ENCODE measurements at places on chromosomes 12 and 14.

DNA sequence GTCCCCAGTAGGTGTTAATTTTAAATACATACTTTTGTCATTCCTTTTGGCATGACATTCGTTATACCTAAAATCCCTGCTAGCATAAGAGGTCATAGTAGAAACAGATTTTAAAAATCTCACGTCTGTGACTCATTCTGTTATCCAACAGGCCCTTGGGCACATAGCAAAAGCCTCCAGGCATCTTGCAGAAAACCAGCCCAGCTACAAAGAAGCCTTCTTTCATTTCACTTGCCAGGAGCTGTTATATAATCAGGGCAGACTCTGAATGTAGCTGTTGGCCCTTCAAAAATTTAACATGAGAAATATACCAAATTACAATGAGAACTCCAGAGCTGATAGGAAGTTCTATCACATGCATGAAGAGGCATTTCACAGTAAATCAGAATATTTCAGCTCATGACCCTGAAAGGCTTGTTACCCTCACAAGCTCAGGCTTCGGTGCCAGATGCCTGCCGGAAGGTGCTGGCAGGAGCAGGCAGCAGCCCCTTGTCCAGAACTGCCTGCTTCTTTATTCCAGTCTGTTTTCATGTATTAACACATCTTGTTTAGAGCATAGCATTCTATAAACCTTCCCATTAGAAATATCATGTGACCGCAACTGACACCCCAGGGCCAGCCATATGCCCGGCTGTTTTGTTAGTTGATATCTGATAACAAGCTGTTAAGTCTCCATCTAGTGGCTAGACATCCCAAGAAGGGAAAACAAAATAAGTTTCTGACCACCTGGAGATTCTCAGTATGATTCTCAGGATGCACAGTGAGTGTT lies 17.8 kb downstream of the E2F7 start:
- DNase-seq: no peak

GRCh38 chr14:39665075-39665475 lies 232.8 kb upstream of the FBXO33 start:
- DNase-seq: no peak

DNA sequence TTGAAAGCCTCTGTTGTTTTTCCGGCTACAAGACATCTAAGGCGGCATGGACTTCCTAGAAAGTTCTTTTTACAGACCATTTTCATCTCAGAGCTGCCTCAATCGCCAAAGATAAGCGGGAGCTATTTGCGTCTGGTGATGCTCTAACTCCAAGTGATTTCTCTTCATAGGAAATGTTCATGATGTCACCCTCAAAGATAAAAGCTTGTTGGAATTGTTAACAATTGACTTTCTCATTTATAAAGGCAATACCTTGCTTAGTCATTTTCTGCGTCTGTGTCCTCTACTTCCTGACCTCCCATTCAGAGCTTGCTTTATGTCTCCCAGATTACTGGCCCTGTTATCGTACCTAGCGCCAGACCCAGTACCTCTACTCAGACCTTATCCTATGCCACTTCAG lies 259.0 kb upstream of the G2E3 start:
- no peak for DNase-seq

GRCh38 chr14:76917745-76918255 lies 91.6 kb downstream of the LRRC74A start:
- peak; percentile 42 for DNase-seq

GRCh38 chr12:129540249-129540648 lies 363.6 kb downstream of the TMEM132D start:
- DNase-seq: no peak

DNA sequence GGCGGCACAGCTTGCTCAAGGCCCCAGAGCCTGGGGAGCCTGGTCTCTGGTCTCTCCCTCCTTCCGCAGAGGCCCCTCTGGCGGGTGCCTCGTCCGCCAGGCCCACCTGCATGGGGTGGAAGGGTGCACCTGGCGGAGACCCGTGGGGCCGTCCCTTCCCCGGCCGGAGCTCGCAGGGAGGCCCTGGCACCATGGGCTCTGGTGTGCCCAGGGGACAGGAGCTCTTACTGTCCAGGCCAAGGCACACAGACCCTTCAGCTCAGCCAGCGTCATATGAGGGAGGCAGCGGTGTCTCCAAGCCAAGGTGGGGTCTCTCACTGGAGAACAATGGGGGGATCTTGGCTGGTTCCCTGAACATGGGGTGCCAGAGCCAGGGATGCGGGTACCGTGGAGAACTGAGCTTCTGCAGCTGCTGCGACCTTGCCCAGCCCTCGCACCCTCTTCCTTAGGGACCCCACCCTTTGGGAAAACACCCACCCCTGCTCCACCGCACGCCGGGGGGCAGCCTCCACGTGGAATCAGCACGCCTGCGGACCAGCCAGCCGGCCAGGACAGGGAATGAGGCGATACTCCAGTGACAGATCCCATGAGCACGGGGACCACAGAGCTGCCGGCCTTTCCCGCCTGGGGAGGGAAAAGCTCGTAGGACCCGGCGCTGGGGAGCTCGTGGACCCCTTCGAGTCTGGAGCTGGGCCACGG lies 25.7 kb upstream of the GALNT9 start:
- no peak for DNase-seq

GRCh38 chr14:100536721-100537445 lies 50.3 kb downstream of the BEGAIN start:
- no peak for DNase-seq

GRCh38 chr14:101791919-101792572 lies 30.5 kb downstream of the PPP2R5C start:
- peak; percentile 65 for DNase-seq

GRCh38 chr12:124273630-124274029 lies 21.3 kb upstream of the RFLNA start:
- DNase-seq: peak; percentile 46

- no peak for DNase-seq
Measured at GRCh38 chr14:98198385-98198784, 1073.6 kb downstream of the BCL11B start.

DNA sequence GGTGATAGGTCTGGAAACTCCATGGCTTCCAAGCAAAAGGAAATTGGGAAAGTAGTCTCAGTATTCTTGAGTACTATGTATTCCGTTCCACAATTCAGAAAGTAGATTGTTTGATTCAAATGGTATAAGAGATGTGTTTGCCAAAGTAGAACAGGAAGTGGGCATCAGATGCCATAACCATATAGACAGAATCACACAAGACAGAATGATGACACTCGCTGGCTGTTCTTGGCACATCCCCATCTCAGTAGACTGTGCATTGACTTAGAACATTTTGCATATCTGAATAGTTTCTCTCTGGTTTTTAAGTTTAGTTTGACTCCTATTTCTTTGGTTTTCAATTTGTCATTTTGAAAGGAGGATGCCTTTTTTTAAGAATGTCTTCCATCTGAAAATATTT lies 221.1 kb upstream of the RGS6 start:
- DNase-seq: no peak

GRCh38 chr12:4438834-4439596 lies 6.6 kb downstream of the FGF6 start:
- DNase-seq: no peak

All from RPMI7951 (cell line).